ENCODE measurements at places on chromosomes 12 and 14.

DNA sequence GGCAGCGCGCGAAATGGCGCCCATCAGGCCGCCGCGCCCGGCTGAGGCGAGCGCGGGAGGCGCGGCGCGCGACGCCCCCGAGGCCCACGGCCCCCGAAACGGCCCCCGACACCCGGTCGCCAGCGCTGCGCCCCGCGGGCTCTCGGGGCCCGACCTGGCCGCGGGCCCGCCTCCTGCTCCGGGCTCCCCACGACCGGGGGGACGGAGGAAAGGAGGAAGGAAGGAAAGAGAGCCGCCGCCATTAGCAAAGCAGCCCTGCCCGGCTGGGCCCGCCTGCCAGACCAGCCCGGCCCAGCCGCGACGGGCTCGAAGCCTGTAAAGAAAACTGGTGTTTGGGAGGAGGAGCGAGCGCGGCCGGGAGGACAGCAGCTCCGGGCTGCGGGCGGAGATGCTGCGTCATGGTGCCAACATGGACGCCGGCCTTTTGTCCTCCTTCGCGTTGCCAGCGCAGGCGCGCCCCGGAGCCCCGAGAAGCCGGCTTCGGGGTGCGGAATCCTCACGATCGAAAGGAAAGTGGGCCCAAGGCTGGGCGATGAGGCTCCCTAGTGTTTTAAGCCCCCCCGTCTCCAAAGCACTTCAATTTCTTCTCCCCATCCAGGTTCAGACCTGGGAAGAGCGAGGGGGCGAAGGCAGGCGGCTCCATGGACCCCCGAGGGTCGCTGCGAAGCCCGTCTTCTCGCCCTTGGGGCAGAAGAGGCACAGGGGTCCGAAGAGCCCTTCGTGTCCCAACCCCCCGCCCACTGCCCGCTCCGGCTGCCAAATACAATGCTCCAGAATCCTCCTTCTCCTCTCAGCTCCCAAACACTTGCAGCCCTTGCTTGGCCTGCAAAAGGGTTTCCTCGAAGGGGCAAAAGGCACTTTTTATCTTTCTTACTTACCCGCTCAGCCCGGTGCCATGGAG, 2.9 kb upstream of the SETD1B start:
- peak; percentile 78 for DNase-seq

DNA sequence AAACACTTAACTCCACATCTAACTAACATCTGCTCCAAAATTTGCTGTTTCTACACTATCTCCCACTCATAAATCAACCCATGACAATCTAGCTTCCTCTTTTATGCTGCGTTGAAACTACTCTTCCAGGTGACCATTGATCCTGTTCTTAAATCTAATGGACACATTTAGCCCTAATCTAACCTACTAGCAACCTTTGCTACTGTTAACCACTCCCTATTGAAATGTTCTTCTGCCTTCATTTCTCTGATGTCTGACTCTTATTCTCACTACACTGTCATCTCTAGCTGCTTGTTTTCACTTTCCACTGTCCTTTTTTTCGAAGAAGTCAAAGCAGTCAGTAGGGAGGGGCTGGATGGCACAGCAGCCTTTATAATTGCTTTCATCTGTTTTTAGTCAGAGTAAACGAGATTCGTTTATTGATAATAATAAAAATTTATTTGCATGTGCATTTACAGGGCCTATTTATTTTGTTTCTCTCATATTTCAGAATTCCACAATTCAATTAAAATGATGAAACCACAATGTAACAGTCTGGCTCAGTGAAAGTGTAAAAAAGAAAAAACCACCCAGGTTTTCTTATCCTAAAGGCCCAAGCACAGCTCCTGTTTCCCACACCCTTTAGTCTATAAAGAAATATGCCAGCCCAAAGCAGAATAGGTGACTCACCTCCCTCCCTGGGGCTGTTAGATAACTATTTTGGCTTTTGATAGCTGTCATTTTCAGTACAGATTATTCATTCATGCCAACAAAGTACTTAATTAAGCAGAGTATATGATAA, 44.9 kb downstream of the ATP2B1 start:
- DNase-seq = peak; percentile 43

GRCh38 chr14:60722357-60723115, 1.6 kb downstream of the SIX4 start:
- peak; percentile 15 for DNase-seq

- DNase-seq = no peak
Measured at GRCh38 chr12:7344833-7345606, 41.1 kb downstream of the ACSM4 start.

DNA sequence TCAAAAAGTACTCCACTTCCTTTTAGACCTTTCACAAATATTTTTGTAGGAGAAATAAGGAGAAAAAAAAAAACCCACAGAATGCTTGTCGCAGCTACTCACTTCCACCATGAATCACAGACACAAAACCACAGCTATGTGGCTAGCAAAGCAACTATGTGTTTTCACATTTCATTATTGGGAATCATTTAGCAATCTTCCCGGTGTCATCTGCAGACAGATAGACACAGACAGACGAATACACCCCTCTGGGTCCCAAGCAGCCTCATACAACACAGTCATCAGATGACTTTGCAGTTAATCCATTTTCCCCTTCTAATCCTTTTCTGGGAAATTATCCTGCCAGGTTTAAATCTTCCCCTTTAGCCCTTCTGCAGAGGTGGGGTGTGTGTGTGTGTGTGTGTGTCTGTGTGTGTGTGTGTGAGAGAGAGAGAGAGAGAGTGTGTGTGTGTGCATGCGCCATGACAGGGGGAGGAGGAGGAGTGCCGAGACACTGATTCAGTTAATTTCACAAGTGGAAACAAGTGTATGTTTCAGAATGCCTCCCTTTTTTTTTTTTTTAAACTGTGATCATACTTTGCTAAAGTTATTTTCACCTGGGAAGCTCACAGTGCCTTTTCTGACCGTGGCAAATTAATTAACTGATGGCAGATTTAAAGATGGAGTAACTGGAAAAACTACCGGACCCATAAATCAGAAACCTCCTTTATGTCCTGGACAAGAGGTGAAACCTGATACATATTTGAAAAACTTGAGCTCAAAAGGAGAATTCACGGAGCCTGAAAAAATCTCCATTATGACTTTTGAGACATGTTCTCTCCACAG, 39.9 kb downstream of the LTBP2 start:
- peak; percentile 63 for DNase-seq

- DNase-seq = no peak
Measured at GRCh38 chr12:112598626-112599025, 179.9 kb downstream of the PTPN11 start.

GRCh38 chr14:95543021-95543420, 8.2 kb downstream of the GLRX5 start:
- DNase-seq = no peak

- DNase-seq = no peak
Measured at GRCh38 chr12:3944620-3945019, 71.4 kb upstream of the PARP11 start.

- peak; percentile 54 for DNase-seq
Measured at GRCh38 chr12:3202734-3203446, 125.7 kb downstream of the TSPAN9 start.

GRCh38 chr14:75653563-75653962, 7.1 kb downstream of the ERG28 start:
- DNase-seq = no peak

GRCh38 chr14:100307766-100308426, 1.7 kb upstream of the SLC25A29 start:
- no peak for DNase-seq

DNA sequence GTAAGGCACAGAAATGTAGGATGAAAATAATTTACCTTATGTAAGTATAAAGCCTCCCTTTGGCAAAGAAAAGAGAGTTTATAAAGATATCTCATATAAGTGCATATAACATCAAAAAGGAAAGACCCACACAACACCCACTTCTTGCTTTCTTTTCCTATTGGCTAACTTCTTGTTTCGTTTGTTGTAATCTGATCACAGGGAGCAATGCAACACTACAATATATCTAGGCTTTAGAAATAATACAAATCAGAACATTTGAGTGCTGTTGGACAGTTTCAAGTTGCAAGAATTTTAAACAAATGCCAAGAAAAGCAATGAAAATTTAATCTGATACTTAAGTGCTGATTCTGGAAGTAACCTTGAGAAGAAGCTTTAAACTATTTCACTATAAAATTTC, 1.3 kb downstream of the FGD6 start:
- DNase-seq = no peak

DNA sequence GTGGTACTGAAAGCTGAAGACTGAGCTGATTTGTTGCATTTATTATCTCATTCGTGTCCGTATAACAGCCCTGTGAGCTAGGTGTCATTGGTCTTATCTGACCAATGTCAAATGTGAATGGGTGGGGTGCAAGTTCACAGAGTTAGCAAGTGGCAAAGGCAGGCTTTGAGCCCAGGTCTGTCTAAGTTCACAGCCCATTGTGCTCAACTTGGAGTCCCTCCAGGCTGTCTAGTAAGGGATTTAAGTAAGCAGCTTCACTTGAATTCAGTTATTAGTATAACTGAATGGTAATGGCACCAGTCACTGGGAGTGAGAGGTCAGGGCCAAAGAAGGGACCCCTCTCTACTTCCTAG, 8.5 kb downstream of the C1S start:
- no peak for DNase-seq

DNA sequence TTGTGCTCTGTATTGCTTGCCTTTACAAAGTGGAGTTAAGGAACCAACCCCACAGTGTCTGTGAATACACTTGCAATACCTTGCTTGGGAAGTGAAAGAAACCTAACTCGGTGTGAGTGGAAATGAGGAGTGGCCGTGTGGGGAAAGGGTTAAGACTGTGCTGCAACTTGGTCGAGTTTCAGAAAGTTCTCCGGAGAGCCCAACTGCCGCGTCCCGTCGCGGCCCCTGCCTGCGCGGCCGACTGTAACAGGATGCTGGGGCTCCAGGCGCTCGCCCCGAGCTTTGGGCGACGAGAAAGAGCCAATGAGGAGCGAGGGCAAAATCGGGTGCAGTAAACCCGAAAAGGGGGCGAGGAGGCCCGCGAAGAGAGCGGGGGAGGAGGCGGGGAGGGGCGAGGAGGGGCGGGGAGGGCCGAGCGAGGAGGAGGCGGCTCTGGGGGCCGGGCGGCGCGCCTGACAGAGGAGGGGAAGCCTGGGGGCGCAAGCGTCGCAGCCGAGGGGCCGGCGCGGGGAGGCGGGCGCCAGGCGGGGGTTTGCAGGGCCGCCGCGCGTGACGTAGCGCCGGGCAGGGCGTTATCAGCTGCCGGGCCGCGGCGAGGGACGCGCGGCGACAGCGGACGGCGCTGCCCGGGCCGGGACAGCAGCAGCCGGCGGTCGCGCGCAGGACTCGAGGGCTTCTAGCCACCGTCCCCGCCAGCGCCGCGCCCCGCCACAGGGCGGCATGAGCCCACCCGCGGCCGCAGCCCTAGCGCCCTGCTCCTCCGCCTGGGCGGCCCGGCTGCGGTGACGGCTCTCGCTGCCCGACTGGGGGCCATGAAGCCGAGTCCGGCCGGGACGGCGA, at the start of gene DACT1:
Gene DACT1, plus strand, starts transcription at position 572 of the 840 bp plus-strand sequence. Its CDS starts 241 bp downstream, at position 813.
- DNase-seq = peak; percentile 68

GRCh38 chr14:36852981-36853691, 191.5 kb downstream of the PAX9 start:
- no peak for DNase-seq

DNA sequence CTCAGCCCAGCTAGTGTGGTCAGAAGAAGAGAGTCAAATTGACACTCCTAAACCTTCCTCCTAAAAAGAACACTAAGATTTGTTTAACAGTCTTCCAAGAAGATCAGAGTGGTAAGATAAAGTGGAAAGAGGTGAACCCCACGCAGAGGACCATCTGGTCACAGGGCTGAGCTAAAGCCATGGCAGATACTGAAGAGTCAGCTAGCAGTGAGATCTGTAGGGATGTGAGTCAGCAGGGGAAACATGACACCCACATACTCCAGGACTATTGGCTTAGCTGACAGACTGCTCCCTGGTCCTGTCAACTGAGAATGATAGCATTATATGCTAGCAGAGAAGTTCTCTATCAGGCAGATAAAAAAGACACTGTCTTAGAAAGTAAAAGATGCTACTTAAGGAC, 269.4 kb upstream of the ALG10 start:
- no peak for DNase-seq

DNA sequence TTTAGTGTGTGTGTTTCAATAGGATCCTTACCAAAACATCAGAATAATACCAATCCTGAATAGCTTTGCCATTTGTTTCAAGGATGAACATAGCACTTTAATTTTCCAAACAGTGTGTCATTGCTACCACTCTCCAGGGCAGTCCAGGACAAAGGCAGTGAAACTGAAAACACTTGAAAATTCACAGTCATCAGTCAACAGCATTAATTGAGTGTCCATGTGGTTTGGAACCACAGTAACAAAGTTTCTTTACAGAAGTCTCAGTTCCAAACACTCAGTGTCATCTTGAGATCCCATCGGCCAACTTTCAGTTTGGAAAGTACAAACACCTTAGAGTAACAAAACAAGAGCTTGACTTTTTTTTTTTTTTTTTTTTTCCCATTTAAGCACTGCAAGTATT, 228.4 kb upstream of the SOX5 start:
- DNase-seq = no peak

GRCh38 chr12:68771223-68771925, 25.4 kb downstream of the SLC35E3 start:
- DNase-seq = no peak

GRCh38 chr12:57822392-57823130, 4.0 kb upstream of the AVIL start:
- DNase-seq = no peak

GRCh38 chr14:30500222-30500621, 58.7 kb upstream of the G2E3 start:
- no peak for DNase-seq

- DNase-seq = peak; percentile 60
Measured at GRCh38 chr12:120639771-120640721, at the start of gene CABP1. TSS of gene CABP1 (plus strand) at chr12:120640626. CDS start at chr12:120640686, 60 bp downstream.

DNA sequence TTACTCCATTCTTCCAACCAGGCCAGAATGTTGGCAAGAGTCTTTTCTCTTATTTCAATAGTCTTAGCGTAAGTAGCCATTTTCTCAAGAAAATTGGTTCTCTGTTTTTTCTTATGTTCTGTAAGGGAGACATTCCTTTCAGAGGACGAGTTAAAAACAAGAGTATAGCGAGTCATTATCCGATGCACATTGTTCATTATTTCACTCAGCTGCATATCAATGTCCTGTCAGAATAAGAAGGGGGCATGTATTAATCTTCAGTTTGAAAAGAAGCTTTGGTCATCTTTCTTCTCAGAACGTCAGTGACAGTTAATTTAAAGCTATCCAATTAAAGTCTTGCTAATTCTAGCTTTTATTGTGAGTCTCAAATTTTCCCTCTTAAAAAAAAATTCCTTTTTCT, 33.3 kb downstream of the FAM186A start:
- no peak for DNase-seq

DNA sequence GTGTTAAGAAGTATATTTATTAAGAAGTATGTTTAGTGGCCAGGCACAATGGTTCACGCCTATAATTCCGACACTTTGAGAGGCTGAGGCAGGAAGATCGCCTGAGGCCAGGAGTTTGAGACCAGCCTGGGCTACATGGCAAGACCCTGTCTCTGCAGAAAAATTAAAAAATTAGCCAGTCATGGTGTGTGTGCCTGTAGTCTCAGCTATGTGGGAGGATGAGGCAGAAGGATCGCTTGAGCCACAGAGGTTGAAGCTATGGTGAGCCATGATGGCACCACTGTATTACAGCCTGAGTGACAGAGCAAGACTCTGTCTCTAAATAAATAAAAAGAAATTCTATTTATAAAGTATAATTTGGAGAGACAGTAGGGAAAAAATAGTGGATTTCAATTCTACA, 20.3 kb downstream of the R3HDM2 start:
- DNase-seq = no peak
